Astrocyte (in vitro differentiated cells and primary cell): ENCODE measurements at places on chromosomes 1 and 21. TPM values are rescaled to one million over a fixed set of nuclear protein-coding genes. Genes with fewer than 3 reads are reported as not detected.

Gene CYP4Z1
- total RNA-seq, result not detected in 2 replicates

Gene AADACL3
- total RNA-seq, result 0.05 TPM in 1 of 2 replicates, not detected in the other

Gene C1orf226
- total RNA-seq, result 0.73 and 0.89 TPM in 2 replicates

Gene SLAMF8
- 1.7 and 3.6 TPM in 2 replicates for total RNA-seq

Gene ABCB10
- total RNA-seq, result 16.4 and 19.7 TPM in 2 replicates

Gene UBE2U
- total RNA-seq, result not detected in 2 replicates

Gene CRNN
- total RNA-seq, result not detected in 2 replicates

Gene CXADR
- total RNA-seq, result 20.2 and 30.6 TPM in 2 replicates

Gene MYCBP
- total RNA-seq, result 19.0 and 28.9 TPM in 2 replicates

Gene VN1R5
- total RNA-seq, result not detected in 2 replicates

- no peak overlapping the region for H3K4me3 ChIP-seq
- peaks cover 3% of the 10 kb centered on the region for H3K27me3 ChIP-seq
- no peak overlapping the region for H3K27ac ChIP-seq
- DNase-seq, result no peak
These were observed 83.9 kb upstream of the ZNF648 start for GRCh38 chr1:182145441-182145840.

GRCh38 chr1:60915441-60915840, 166.9 kb upstream of the NFIA start:
- no peaks in the 10 kb centered on the region for H3K27me3 ChIP-seq
- H3K27ac ChIP-seq, result no peak overlapping the region
- no peak for DNase-seq
- H3K36me3 ChIP-seq, result no peaks in the 10 kb centered on the region

GRCh38 chr1:58714544-58714943, 14.7 kb upstream of the MYSM1 start:
- no peaks in the 10 kb centered on the region for H3K27me3 ChIP-seq
- H3K27ac ChIP-seq, result no peak overlapping the region
- no peaks in the 10 kb centered on the region for H3K4me1 ChIP-seq
- no peak overlapping the region for H3K4me3 ChIP-seq
- DNase-seq, result no peak

- no peak overlapping the region for H3K4me3 ChIP-seq
- no peaks in the 10 kb centered on the region for H3K36me3 ChIP-seq
- peak; percentile 47 for DNase-seq
- no peaks in the 10 kb centered on the region for H3K4me1 ChIP-seq
These were observed 25.5 kb downstream of the MAN1C1 start for GRCh38 chr1:25641931-25642573.

DNA sequence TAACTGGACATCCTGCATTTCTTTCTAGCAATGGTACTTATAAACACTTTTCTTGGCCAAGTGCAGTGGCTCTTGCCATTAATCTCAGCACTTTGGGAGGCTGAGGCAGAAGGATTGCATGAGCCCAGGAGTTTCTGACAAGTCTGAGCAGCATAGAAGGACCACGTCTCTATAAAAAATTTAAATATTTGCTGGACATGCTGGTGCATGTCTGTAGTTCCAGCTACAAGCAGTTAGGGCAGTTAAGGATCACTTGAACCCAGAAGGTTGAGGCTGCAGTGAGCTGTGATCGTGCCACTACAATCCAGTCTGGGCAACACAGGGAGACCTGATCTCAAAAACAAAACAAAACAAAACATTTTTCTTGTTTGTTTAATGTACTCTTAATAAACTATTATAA, 434.0 kb downstream of the PLA2G4A start:
- no peaks in the 10 kb centered on the region for H3K4me1 ChIP-seq
- DNase-seq, result no peak
- no peaks in the 10 kb centered on the region for H3K27me3 ChIP-seq
- no peaks in the 10 kb centered on the region for H3K36me3 ChIP-seq

- H3K4me3 ChIP-seq, result no peak overlapping the region
- no peaks in the 10 kb centered on the region for H3K27me3 ChIP-seq
- no peaks in the 10 kb centered on the region for H3K36me3 ChIP-seq
These were observed 23.8 kb downstream of the TSEN15 start for GRCh38 chr1:184075055-184076029.

- H3K27ac ChIP-seq, result no peak overlapping the region
- no peaks in the 10 kb centered on the region for H3K4me1 ChIP-seq
- peaks cover 27% of the 10 kb centered on the region for H3K27me3 ChIP-seq
- H3K36me3 ChIP-seq, result no peaks in the 10 kb centered on the region
- no peak overlapping the region for H3K4me3 ChIP-seq
These were observed 63.6 kb upstream of the ZBTB40 start for GRCh38 chr1:22387919-22388580.

GRCh38 chr1:95520390-95520789, 286.4 kb downstream of the RWDD3 start:
- no peak overlapping the region for H3K27ac ChIP-seq
- no peaks in the 10 kb centered on the region for H3K36me3 ChIP-seq
- H3K4me3 ChIP-seq, result no peak overlapping the region
- no peak for DNase-seq
- no peaks in the 10 kb centered on the region for H3K27me3 ChIP-seq

- H3K4me1 ChIP-seq, result no peaks in the 10 kb centered on the region
- no peak overlapping the region for H3K4me3 ChIP-seq
- no peaks in the 10 kb centered on the region for H3K36me3 ChIP-seq
- peaks cover 3% of the 10 kb centered on the region for H3K27me3 ChIP-seq
These were observed 10.4 kb downstream of the BATF3 start for GRCh38 chr1:212689196-212689725.

DNA sequence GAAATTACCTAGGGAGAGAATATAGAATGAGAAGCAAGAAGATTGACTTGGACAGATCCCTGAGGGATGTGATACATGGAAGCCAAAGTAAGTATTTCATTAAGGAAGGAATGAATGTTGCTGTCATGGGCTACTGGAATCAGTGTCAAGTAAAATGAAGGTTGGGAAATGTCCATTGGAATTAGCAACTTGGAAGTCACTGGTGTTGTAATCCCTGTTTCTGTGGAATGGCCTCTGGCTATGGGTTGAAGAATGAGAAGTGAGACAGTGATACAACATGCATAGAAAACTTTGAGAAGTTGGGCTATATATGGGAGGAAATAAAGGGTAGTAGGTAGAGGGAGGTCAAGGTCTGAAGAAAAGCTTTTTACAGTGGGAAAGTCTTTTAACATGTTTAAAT, 54.7 kb downstream of the CCDC18 start:
- no peak overlapping the region for H3K4me3 ChIP-seq
- DNase-seq, result no peak
- H3K4me1 ChIP-seq, result no peaks in the 10 kb centered on the region
- H3K36me3 ChIP-seq, result peaks cover 3% of the 10 kb centered on the region

DNA sequence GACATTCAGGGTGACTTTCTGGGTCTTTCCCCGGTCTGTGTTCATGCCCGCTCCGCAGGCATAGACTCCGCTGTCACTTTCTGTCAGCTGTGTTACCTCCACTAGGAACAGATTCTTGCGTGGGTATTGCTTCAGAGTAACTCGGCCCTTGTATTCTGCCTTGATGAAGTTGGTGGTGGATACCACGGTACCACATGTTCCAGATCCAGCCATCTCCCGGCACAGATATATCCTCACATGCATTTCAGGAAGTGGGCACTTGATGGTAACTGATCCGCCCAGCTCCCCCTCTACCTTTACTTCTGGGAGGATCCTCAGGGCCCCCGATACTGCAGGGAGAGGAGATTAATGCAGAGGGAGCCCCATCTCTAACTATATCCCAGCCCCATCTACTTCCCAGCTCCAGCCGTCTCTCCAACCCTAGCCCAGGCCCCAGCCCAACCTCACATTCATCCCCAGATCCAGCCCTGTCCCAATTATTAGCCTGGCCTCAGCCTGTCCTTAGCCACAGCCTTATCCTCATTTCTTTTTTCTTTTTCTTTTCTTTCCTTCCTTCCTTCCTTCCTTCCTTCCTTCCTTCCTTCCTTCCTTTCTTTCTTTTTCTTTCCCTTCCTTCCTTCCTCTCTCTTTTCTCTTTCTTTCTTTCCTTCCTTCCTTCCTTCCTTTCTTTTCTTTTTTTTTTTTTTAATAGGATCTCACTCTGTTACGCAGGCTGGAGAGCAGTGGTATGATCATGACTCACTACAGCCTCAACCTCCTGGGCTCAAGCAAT, 7.8 kb downstream of the FCMR start:
- no peaks in the 10 kb centered on the region for H3K4me1 ChIP-seq
- no peak overlapping the region for H3K27ac ChIP-seq
- H3K27me3 ChIP-seq, result peaks cover 28% of the 10 kb centered on the region
- H3K4me3 ChIP-seq, result no peak overlapping the region

DNA sequence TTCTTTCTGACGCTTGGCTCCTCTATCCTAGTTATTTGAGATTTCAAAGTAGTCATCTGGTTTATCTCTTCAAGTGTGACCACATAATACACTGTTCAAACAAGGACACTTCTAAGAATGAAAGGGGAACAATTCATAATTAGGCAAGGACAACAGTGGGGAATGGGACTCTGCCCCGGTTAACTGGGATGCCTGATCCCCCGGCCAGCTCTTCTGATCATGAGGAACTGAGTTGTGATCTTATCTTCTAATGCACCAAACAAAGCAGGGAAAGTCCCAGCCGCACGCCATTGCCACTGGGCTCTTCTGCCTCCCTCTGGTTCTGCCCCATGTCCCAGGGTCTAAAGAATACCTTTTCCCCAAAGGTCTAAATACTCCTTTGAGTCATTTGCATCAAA, 158.2 kb upstream of the IRF2BP2 start:
- H3K36me3 ChIP-seq, result no peaks in the 10 kb centered on the region
- H3K27ac ChIP-seq, result no peak overlapping the region
- H3K4me1 ChIP-seq, result peaks cover 28% of the 10 kb centered on the region
- DNase-seq, result no peak

DNA sequence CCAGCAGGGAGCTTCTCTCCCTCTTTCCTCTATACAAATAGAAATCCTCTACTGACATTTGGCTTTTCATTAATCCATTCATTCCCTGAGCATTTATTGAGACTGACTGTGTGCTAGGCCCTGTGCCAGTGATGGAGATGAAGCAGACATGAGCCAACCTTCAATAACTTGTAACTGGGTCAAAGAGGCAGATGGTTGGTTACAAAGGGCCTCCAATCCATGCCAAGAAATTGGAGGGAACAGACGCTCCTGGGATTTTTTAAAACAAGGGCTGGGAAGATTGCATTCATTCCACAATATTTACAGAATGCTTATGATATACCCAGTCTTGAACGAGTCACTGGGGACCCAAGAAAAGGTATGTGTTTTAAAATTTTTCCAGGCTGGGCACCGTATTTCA, 6.2 kb downstream of the HPCAL4 start:
- no peak for DNase-seq
- H3K27ac ChIP-seq, result no peak overlapping the region
- no peaks in the 10 kb centered on the region for H3K4me1 ChIP-seq
- peaks cover 80% of the 10 kb centered on the region for H3K27me3 ChIP-seq

- H3K36me3 ChIP-seq, result no peaks in the 10 kb centered on the region
- DNase-seq, result no peak
- H3K4me1 ChIP-seq, result no peaks in the 10 kb centered on the region
- H3K27ac ChIP-seq, result no peak overlapping the region
- no peak overlapping the region for H3K4me3 ChIP-seq
These were observed 155.1 kb downstream of the PTPRU start for GRCh38 chr1:29391362-29391880.

- no peaks in the 10 kb centered on the region for H3K4me1 ChIP-seq
- no peak overlapping the region for H3K4me3 ChIP-seq
These were observed 108.9 kb upstream of the FMN2 start for GRCh38 chr1:239982762-239983161.
